ENCODE measurements at places on chromosomes 1 and 21. TPM values are rescaled to one million over a fixed set of nuclear protein-coding genes. Genes with fewer than 3 reads are reported as not detected.
A peak's percentile ranks its signal among the peaks of the same experiment; 100 is the strongest.

DNA sequence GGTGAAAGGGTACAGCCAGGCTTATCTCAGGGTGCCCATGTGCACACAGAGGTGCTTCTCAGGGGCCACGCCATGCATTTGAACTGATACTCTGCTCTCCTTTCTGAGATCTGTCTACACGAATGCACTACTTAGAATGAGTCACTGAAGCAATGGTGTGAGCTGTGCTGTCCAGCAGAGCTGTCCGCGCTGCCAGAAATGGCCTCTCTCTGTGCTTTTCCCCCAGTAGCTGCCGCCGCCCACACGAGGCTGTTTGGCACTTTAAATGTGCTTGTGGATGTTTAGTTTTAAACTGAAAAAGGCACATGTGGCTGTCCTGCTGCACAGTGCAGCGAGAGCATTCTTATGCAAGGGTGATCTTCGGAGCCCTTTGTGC lies 87.1 kb upstream of the COL6A1 start:
- no peak overlapping the region for H3K4me3 ChIP-seq
- no peak overlapping the region for H3K27ac ChIP-seq
- DNase-seq, result no peak
- H3K27me3 ChIP-seq, result peaks cover 3% of the 10 kb centered on the region
- H3K4me1 ChIP-seq, result no peaks in the 10 kb centered on the region
- H3K36me3 ChIP-seq, result no peaks in the 10 kb centered on the region

Gene LCE6A
- total RNA-seq, result not detected

DNA sequence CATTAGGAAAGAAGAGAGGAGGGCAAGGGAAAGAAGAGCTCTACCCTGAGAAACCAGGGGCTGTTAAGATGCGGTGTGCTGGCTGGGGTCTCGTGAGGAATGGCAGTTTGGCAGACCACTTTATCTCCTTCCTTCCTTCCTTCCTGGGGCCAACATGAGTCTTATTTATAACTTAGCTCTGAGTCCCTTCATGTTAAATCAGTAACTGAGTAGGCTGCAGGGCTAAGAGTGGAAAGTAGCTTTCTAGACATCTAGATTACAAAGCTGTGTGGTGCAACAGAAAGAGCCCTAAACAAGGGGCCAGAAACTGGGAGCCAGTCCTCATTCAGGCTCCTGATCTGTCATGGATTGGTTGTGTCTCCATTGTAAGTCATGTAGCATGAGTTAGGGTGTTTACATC lies 135.4 kb upstream of the DUSP10 start:
- H3K27me3 ChIP-seq, result no peaks in the 10 kb centered on the region
- no peak overlapping the region for H3K4me3 ChIP-seq
- peak; percentile 6 for DNase-seq

DNA sequence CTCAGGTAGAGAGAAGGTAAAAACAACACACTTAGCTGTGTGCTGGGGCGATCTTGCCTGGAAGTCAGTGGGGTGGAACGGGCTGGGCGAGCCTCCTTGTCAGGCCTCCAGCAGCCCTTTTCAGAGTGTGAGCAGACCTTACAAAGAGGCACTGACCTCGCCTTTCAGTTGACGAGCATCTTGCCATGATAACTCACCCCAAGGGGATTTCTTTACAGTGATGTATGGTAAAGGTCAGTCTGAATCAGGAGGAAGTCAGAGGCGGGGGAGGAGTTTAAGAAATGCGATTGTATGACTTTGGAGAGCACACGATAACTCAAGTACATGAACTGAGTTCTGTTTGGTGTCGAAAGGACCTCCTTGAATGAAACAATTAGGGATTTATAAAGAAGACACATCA lies 326.5 kb upstream of the PROX1 start:
- no peak overlapping the region for H3K27ac ChIP-seq
- H3K4me3 ChIP-seq, result no peak overlapping the region
- no peaks in the 10 kb centered on the region for H3K36me3 ChIP-seq
- DNase-seq, result no peak
- no peaks in the 10 kb centered on the region for H3K27me3 ChIP-seq
- no peaks in the 10 kb centered on the region for H3K4me1 ChIP-seq

Gene SCYL3
- 5.6 TPM for total RNA-seq

DNA sequence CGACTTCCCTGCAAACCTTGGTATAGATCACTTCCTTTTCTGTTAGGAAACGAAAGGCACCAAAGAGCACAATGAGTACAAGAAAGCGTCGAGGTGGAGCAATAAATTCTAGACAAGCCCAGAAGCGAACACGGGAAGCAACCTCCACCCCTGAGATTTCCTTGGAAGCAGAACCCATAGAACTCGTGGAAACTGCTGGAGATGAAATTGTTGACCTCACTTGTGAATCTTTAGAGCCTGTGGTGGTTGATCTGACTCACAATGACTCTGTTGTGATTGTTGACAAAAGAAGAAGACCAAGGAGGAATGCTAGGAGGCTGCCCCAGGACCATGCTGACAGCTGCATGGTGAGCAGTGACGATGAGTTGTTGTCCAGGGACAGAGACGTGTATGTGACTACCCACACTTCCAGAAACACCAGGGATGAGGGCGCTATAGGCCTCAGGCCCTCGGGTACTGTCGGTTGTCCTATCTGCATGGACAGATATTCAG lies 18.5 kb downstream of the FAM89A start:
- H3K27ac ChIP-seq, result no peak overlapping the region
- no peak for DNase-seq
- no peaks in the 10 kb centered on the region for H3K36me3 ChIP-seq
- peaks cover 7% of the 10 kb centered on the region for H3K4me1 ChIP-seq
- H3K27me3 ChIP-seq, result no peaks in the 10 kb centered on the region

DNA sequence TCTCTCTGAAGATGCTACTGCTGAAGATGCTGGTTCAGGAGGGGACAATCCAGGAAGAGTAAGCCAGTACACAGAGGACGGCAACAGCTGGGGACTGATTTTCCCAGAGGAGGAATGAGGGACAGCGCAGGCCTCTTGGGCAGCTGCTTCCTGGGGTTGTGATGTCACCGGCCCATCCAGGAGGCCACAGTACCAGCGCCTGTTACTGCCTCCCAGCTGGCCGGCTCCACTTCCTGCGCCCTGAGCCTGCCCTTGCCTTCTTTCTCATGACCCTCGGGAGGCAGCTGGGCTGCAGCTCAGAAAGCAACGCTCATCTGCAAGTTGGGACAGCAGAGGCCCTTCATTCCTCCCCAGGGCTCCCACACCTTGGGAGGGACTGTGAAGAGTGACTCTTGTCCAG lies 21.9 kb upstream of the ID3 start:
- DNase-seq, result peak; percentile 85
- no peaks in the 10 kb centered on the region for H3K36me3 ChIP-seq
- H3K27me3 ChIP-seq, result no peaks in the 10 kb centered on the region

Gene C4BPA
- total RNA-seq, result not detected

Gene ADAMTS1
- 16.3 TPM for total RNA-seq

DNA sequence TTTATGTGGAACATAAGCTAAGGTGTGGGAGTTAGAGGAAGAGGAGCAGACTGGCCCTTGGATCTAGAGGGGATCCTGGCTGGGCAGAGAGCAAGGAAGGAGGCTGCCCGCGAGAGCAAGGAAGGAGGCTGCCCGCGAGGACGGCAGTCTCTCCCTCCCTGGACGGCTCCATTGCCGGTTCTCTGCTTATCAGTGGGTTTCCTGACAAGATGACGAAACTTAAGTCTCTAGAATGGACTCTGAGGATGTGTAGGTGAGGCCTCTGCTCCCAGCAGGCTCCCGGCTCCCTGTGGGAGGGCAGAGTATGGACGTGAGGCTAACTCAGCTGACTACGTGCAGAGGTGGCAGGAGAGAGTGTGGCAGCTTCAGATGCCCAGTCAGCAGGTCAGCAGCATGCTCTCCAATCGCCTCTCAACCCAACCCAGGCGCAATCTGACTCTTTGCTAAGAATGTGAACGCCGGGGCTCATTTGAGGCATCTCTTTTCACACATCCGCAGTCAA lies 6.1 kb downstream of the MYBPHL start:
- no peaks in the 10 kb centered on the region for H3K36me3 ChIP-seq
- H3K27ac ChIP-seq, result no peak overlapping the region

DNA sequence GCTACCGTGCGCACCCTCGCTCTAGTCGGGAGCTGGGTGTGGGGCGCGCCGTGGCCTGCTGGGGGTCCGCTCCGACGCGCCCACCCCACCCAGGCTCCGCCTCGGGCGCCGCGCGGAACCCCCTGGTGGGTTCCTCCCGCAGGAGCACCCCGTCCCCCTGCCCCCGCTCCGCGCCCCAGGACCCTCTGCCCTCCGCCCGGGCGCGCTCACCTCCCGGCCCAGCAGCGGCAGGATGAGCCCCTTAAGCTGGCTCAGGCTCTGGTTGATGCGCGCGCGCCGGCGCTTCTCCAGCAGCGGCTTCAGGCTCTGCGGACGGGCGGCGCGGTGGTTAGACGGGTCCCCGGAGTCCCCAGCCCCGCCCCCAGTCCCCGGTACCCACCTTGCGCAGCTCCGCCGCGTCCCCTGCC lies 319 bp downstream of the HES2 start:
- peak overlapping the region; percentile 24 for H3K4me3 ChIP-seq
- DNase-seq, result no peak
- peaks cover 38% of the 10 kb centered on the region for H3K4me1 ChIP-seq
- H3K36me3 ChIP-seq, result no peaks in the 10 kb centered on the region
- H3K27me3 ChIP-seq, result peaks cover 4% of the 10 kb centered on the region
- no peak overlapping the region for H3K27ac ChIP-seq

DNA sequence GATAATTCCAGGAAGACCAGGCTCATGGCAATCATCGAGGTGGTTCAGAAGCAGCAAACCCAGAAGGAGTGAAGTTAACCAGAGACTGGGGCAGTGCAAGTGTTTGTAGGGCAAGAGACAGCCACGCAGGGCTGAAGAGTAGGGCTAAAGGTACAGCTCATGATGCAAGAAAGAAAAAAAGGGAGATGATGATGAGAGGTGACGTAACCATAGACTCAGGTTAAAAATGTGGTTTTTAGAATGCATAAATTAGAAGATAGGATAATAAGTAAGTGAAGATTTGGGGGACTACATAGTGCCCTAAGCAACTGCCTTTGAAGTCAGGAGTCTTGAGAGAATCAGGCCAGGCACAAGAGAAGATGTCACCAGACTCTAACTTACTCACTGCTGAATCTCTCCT lies 333 bp downstream of the LCE7A start:
- H3K27ac ChIP-seq, result no peak overlapping the region
- H3K4me3 ChIP-seq, result no peak overlapping the region
- DNase-seq, result no peak
- no peaks in the 10 kb centered on the region for H3K4me1 ChIP-seq
- no peaks in the 10 kb centered on the region for H3K27me3 ChIP-seq

DNA sequence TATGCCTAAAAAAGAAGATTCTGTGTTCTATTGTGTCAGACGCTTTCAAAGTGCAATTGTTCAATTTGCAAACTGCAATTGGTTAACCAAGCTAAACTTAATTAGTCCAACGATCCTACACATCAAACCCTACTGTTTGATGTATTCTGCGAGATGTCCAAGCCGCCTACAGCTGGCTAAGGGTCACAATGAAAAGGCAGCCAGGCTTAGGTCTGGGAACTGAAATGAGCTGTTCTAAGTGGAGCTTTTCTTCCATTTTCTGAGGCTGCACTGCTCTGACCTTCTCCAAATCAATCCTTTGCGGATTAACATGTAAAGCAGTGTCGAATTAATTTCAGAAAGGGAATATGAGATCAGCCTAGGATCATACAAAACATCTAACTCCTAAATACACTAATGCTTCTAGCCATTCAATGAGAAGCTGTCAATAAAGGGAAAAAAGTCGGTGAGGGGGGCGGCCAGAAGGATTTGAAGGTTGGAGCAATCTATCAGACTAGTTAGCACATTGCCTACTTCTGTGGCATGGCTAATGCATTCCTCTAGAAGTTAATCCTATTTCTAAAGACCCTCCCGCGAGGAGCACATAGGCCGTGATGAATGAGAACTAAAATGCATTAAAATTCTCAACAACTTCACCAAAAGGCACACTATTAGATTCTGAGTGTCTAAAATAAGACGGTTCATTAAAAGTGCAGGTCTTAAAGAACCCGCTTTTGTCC lies 119.0 kb downstream of the SIM2 start:
- DNase-seq, result no peak
- no peak overlapping the region for H3K4me3 ChIP-seq
- H3K4me1 ChIP-seq, result no peaks in the 10 kb centered on the region
- H3K36me3 ChIP-seq, result no peaks in the 10 kb centered on the region
- H3K27me3 ChIP-seq, result no peaks in the 10 kb centered on the region

- no peak for DNase-seq
- H3K36me3 ChIP-seq, result no peaks in the 10 kb centered on the region
- H3K4me1 ChIP-seq, result no peaks in the 10 kb centered on the region
- H3K27ac ChIP-seq, result no peak overlapping the region
These were observed 369.1 kb downstream of the SIPA1L2 start for GRCh38 chr1:232260861-232261260.

Gene IL24
- not detected for total RNA-seq

GRCh38 chr1:152107031-152107983 lies 7.9 kb downstream of the TCHH start:
- H3K36me3 ChIP-seq, result no peaks in the 10 kb centered on the region
- H3K4me1 ChIP-seq, result peaks cover 28% of the 10 kb centered on the region
- H3K27ac ChIP-seq, result no peak overlapping the region
- peak overlapping the region; percentile 6 for H3K4me3 ChIP-seq
- DNase-seq, result no peak

DNA sequence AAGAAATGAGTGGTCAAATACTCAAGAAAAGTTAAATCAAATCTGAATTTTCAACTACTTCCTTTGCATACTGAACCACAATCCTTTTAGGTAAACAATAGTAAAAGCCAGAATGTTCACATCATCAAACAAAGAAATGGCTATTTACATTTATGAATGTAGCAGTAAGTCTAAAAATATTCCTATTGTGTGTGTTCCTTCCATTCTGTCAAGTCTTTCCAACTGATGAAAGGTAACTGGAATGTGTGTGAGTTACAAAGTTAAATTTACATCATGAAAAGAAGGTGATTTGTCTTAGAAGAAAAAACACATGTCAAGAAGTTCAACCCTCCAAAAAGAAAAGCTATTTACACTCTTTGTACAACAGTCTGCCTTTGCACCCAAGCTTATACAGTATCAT lies 203.1 kb downstream of the SIPA1L2 start:
- H3K27me3 ChIP-seq, result no peaks in the 10 kb centered on the region
- DNase-seq, result peak; percentile 15
- H3K27ac ChIP-seq, result no peak overlapping the region

Gene TRABD2B
- total RNA-seq, result not detected

Gene C2CD4D
- not detected for total RNA-seq

- no peak overlapping the region for H3K4me3 ChIP-seq
- no peaks in the 10 kb centered on the region for H3K27me3 ChIP-seq
- no peak overlapping the region for H3K27ac ChIP-seq
- H3K36me3 ChIP-seq, result no peaks in the 10 kb centered on the region
These were observed 160.7 kb upstream of the POU3F1 start for GRCh38 chr1:38207275-38207674.

DNA sequence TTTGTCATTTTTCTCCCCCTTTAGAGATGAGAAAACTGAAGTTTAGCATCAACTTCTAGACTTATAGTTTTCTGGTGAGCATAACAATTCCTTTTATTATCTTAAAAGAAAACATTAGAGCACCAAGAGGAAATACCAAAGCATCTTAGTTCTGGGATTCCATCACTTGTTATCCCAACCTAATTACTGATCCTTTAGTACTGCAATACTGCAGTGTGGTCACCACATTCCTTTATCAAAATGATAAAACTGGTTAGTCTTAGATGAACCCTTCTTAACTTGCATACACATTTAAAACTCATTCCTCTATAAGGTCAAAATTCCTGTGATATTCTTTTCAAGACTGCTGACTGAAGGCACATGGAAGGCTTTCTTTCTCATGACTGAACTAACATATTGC lies 23.1 kb downstream of the SOD1 start:
- H3K36me3 ChIP-seq, result peaks cover 22% of the 10 kb centered on the region
- no peaks in the 10 kb centered on the region for H3K27me3 ChIP-seq
- DNase-seq, result no peak
- no peak overlapping the region for H3K4me3 ChIP-seq
- H3K27ac ChIP-seq, result no peak overlapping the region

Gene FCRL2
- total RNA-seq, result not detected

All from endothelial cell of umbilical vein (primary cell).